Lung (tissue), 17 donors: ENCODE measurements at places on chromosomes 5 and 9. TPM values are rescaled to one million over a fixed set of nuclear protein-coding genes. Genes with fewer than 3 reads are reported as not detected.

GRCh38 chr5:161261668-161262323 lies 284.7 kb downstream of the GABRB2 start:
- no peak for DNase-seq

GRCh38 chr5:19615661-19616060 lies 372.3 kb downstream of the CDH18 start:
- peak; percentile 10 for DNase-seq

The TMEM232 gene
- polyA plus RNA-seq: 5.0 TPM

- DNase-seq: no peak
Observed at GRCh38 chr5:149154650-149155049, 13.4 kb downstream of the ABLIM3 start.

DNA sequence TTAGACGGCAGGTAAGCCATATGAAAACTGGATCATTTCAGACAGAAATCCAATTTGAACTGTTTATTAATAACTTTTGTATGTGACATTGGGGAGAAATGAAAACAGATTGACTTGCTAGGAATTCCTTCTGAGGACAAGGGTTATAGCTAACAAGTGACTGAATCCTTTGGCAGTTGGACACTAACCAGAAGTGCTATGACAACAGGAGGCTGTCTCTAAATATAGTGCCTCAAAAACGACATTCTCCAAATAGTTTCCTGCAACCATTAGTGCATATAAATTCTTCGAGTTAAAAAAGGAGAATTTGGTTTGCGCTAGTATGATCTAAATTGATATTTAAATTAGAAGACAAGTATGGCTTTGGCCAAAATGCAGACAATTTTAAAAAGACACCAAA lies 338.6 kb downstream of the PTPRD start:
- DNase-seq: no peak

- DNase-seq: peak; percentile 30
Observed at GRCh38 chr5:134437847-134438581, 26.3 kb upstream of the CDKN2AIPNL start.

The PCDHA4 gene
- polyA plus RNA-seq: 0.41 TPM

The RIGI gene
- polyA plus RNA-seq: 4.8 TPM

GRCh38 chr9:98869078-98869745 lies 61.7 kb downstream of the GALNT12 start:
- DNase-seq: no peak

DNA sequence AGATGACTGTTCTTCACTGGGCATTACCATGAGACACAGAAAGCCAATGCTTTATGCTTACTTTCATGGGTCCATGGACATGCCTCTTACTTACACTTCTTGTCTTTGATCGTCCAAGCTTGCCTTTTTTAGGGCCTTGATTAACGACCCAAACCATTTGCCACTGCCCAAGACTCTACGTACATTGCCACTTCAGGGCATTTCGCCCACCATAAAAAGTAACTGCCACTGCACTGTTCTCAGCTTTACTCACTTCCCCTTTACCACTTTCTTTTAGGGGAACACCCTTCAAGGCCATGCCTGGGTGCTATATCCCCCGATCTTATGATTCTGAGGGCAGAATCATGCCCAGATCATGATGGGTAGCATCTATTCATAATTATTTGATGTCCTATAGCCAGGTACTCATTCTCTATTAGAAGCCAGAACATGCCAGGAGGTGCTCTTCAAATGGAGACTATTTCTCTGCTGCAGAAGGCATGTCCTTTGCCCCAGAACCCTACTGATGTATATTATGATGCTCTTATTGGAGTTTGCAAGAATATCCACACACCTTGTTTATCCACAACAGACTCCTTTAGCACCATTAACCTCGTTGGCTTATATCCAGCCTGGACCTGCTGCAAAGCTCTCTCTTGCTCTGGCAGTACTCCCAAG lies 64.1 kb upstream of the RAD23B start:
- no peak for DNase-seq

GRCh38 chr5:177453852-177454396 lies 7.3 kb downstream of the PRR7 start:
- DNase-seq: peak; percentile 62

The SPATA31A3 gene
- polyA plus RNA-seq: not detected
